T-helper 1 cell (primary cell): ENCODE measurements at places on chromosomes 4 and X.

DNA sequence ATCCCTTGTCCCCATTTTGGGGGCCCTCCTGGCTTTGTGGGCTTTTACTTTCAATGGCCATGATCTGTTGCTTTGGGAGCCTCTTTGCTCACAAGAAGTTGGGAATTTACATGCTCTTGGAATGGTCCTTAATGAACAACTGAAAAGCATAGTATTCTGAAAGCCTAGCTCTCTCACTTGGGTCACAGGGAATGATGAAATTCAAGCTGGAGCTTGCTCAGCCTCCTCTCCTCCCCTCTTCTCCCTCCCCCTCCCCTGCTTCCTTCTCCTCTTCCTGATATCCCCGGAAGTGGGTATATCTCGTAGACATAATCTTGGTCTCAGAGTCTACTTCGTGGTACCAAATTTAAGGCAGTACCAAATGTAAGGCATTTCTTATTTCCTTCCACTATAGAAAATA lies 400.6 kb upstream of the NR3C2 start:
- no peak for DNase-seq

GRCh38 chr4:67332627-67333026 lies 212.7 kb downstream of the CENPC start:
- DNase-seq = no peak

GRCh38 chr4:122701965-122702364 lies 30.5 kb upstream of the BBS12 start:
- no peak for DNase-seq

DNA sequence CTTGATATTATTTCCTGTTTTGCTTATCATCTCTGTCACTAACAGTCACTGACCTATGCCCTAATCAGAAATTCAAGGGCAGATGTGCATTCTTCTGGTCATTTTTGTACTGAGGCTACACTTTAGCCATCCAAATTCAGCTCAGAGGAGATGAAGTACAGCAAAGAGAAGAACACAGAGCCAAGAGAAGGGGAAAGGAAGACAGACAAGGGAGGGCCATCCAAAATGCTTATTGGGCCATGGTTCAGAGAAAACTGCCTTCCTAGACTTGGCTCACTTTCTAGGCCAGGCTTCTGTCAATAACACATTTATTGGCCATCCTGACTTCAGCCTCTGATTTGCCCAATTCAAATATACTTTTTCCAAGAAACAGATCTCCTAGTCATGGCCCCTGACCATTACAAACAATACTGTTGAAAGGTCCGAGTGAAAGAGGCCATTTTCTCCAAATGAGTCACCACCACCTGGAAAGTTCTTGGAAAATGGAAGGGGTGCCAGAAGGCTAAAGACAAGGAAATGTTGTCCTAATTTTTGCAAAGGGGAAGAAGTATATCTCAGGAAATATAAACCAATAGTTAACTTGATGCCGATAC lies 56.4 kb downstream of the DCX start:
- DNase-seq = no peak

GRCh38 chrX:152588206-152588605 lies 49.5 kb upstream of the GABRQ start:
- no peak for DNase-seq

GRCh38 chr4:121217351-121217750 lies 53.2 kb upstream of the TNIP3 start:
- DNase-seq = no peak
